ENCODE measurements at places on chromosomes 5 and 9. TPM values are rescaled to one million over a fixed set of nuclear protein-coding genes. Genes with fewer than 3 reads are reported as not detected.

The CDC25C gene
- total RNA-seq, result 0.47 TPM

The VPS13A gene
- 74.2 TPM for total RNA-seq

The DELE1 gene
- 115 TPM for total RNA-seq

The SLC25A51 gene
- total RNA-seq, result 33.7 TPM

The INSL6 gene
- total RNA-seq, result not detected

The CCL27 gene
- not detected for total RNA-seq

The CNOT6 gene
- total RNA-seq, result 32.4 TPM

The PGGT1B gene
- 60.1 TPM for total RNA-seq

The CFAP157 gene
- not detected for total RNA-seq

The BARHL1 gene
- not detected for total RNA-seq

The C5 gene
- 2.0 TPM for total RNA-seq

The PTGDS gene
- total RNA-seq, result 157 TPM

The ZNF346 gene
- 20.2 TPM for total RNA-seq

The GABBR2 gene
- not detected for total RNA-seq

The ENTPD2 gene
- total RNA-seq, result not detected

The GFI1B gene
- total RNA-seq, result 2.8 TPM

The RNF208 gene
- total RNA-seq, result 0.82 TPM

The S1PR3 gene
- not detected for total RNA-seq

The PCDHGB6 gene
- 2.9 TPM for total RNA-seq

The TSSK1B gene
- total RNA-seq, result not detected

The ALDOB gene
- not detected for total RNA-seq

The OTP gene
- not detected for total RNA-seq

The SPINK7 gene
- total RNA-seq, result not detected

The FRMD3 gene
- total RNA-seq, result 2.4 TPM

The LCN1 gene
- total RNA-seq, result not detected

The FAM163B gene
- not detected for total RNA-seq

The ANGPTL2 gene
- total RNA-seq, result not detected

The MED7 gene
- 12.4 TPM for total RNA-seq

The WHRN gene
- total RNA-seq, result 90.6 TPM

The TXNDC8 gene
- not detected for total RNA-seq

The SURF6 gene
- total RNA-seq, result 13.8 TPM

The TOR2A gene
- 27.8 TPM for total RNA-seq
